ENCODE measurements at places on chromosomes 7 and 10.

DNA sequence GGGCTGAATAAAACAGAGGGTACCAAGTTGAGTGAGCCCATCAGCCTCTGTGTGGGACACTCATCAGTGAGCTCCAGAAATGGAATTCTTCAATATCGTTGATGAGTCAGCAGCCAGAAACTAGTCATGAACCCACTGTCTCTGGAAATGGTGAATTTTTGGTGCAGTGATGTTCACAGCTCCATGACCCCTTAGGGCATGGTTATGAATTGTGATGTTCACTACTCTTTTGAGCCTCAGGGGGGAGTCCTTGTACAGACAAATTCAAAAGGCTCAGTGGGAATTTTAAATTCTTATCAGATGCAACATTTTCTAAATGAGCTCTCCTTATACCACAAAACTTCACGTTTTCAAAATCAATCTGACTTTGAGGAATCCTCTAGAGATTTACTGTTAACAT is 335.7 kb downstream of the PHTF2 start:
- H3K27ac ChIP-seq, result no peak overlapping the region
- no peaks in the 10 kb centered on the region for H3K4me1 ChIP-seq
- H3K4me3 ChIP-seq, result no peak overlapping the region
- no peak for DNase-seq
- H3K27me3 ChIP-seq, result no peaks in the 10 kb centered on the region

DNA sequence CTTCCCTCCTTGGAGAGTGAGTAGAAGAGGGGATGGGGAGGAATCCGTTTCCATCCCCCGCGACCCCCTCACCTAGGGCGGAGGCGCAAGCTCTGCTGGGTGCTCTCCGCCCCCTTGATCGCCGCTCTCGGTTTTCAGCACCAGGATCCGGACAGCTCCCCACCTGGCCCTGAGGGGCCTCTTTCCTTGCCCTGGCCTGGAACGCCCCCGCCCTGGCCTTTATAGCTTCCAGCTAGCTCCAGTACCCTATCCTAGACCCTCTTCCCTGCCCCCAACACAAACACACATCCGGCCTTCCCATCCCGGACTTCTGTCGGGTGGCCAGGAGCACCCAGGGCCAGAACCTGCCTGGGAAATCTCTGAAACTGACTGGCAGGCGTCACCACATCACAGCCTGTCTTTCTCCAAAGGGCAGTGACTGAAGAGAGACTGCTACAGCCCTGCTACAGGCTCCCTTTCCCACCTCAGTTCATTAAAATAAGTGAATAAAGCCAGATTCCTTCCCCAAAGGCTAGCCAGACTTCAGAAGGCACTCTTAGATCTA is 72.3 kb upstream of the LEP start:
- no peaks in the 10 kb centered on the region for H3K36me3 ChIP-seq
- H3K27ac ChIP-seq, result no peak overlapping the region
- H3K4me1 ChIP-seq, result peaks cover 28% of the 10 kb centered on the region
- DNase-seq, result no peak
- H3K4me3 ChIP-seq, result peak overlapping the region; percentile 78
- peaks cover 26% of the 10 kb centered on the region for H3K27me3 ChIP-seq

GRCh38 chr7:125871431-125871830 is 941.8 kb upstream of the POT1 start:
- H3K36me3 ChIP-seq, result no peaks in the 10 kb centered on the region
- no peak overlapping the region for H3K4me3 ChIP-seq
- DNase-seq, result no peak
- H3K4me1 ChIP-seq, result no peaks in the 10 kb centered on the region
- H3K27ac ChIP-seq, result no peak overlapping the region

DNA sequence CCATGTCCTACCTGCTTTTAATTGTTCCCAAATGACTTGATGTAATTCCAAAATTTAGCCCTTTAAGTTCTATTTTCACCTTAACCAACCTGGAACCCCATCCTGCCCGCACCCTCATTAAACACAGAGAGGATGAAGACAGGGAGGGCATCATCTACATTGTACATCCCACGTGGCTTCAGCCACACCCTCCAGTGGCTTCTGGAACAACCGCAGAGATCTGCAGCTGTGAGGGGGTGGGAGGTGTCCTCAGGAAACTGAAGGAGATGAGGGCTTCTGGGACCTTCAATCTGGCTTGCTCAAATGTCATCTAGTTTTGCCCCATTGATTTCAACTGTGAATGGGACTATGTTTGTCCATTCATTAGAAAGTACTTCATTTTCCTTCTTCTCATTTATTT is 39.0 kb downstream of the AKR1B1 start:
- H3K36me3 ChIP-seq, result no peaks in the 10 kb centered on the region
- peaks cover 3% of the 10 kb centered on the region for H3K4me1 ChIP-seq
- H3K27ac ChIP-seq, result no peak overlapping the region
- peaks cover 4% of the 10 kb centered on the region for H3K27me3 ChIP-seq

GRCh38 chr7:85167636-85168035 is 19.2 kb downstream of the SEMA3D start:
- no peak overlapping the region for H3K4me3 ChIP-seq
- no peak for DNase-seq
- H3K27ac ChIP-seq, result no peak overlapping the region
- H3K36me3 ChIP-seq, result no peaks in the 10 kb centered on the region
- H3K27me3 ChIP-seq, result no peaks in the 10 kb centered on the region

DNA sequence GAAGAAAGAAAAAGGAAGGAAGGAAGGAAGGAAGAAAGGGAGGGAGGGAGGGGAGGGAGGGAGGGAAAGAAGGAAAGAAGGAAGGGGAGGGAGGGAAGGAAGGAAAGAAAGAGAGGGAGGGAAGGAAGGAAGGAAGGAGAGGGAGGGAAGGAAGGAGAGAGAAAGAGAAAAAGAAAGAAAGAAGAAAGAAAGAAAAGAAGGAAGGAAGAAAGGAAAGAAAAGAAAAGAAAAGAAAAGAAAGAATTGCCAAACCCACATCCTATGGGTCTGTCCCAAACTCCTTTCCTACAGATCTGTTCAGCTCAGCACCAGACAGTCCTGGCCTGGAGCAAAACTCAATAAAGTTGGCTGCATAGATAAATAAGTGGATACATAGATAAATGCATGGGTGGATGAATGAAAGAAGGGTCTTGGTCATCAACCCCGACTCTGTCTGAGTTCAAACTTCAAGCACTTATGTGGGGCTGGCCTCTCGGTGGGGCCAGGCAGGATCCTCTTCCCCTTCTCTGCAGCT is 17.2 kb upstream of the TLX1 start:
- no peaks in the 10 kb centered on the region for H3K36me3 ChIP-seq
- H3K4me1 ChIP-seq, result no peaks in the 10 kb centered on the region
- H3K4me3 ChIP-seq, result no peak overlapping the region
- H3K27ac ChIP-seq, result no peak overlapping the region
- peaks cover 14% of the 10 kb centered on the region for H3K27me3 ChIP-seq
- no peak for DNase-seq
